CD8-positive, alpha-beta memory T cell (primary cell): ENCODE measurements at places on chromosomes 5 and 9. TPM values are rescaled to one million over a fixed set of nuclear protein-coding genes. Genes with fewer than 3 reads are reported as not detected.
A peak's percentile ranks its signal among the peaks of the same experiment; 100 is the strongest.

DNA sequence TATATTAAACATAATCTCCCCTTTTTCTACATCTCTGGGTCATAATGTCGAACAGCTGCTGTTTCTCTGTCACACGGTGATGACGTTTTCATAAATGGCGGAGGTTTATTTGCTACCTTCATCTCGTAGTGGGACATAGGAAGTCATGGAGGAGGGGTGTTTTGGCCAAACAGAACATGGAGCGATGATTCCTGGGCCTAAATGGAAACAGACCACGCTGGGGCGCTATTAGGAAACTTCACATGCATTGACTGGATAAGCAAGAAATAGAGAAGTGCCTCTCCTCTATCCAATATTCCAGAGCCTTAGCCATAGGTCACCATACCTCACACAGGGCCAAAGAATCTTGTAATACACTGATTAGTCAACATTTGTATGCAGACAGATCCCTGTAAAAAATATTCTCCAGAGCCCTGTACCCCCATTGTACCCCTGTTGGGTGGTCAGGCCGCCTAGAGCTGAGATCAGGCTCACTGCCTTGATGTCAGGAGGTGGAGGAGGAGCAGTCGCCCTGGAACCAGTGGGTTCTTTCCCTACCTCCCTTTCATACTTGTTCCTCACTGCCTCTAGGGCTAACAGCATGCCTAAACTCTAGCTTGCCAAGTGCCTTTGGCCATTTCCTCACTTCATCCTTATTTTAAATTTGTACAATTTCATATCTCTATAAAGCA is 77.8 kb upstream of the SPIN1 start:
- no peaks in the 10 kb centered on the region for H3K27me3 ChIP-seq
- no peaks in the 10 kb centered on the region for H3K36me3 ChIP-seq
- no peak overlapping the region for H3K27ac ChIP-seq
- DNase-seq = no peak

Gene TAF11L10
- total RNA-seq = not detected

DNA sequence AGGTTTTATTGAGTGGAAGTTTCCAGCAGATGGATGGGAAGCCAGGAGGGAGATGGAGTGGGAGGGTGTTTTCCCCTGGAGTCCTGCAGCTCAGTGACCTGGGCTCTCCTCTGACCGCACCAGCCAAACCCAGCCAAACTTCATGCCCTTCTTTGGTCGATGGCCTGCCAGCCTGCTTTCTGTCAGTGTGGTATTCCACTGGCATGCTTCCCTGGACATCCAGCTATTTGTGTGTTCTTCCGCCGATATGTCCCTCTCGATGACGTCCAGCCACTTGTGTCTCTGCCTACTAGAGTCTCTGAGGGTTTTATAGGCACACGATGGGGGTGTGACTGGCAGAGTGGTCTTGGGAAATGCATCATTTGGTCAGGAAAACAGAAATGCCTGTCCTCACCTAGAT is 33.8 kb downstream of the GPBP1 start:
- no peak overlapping the region for H3K4me3 ChIP-seq
- H3K27me3 ChIP-seq = no peaks in the 10 kb centered on the region
- no peak overlapping the region for H3K27ac ChIP-seq
- H3K36me3 ChIP-seq = no peaks in the 10 kb centered on the region
- DNase-seq = no peak
- peaks cover 64% of the 10 kb centered on the region for H3K4me1 ChIP-seq

Gene SPARC
- 0.22 TPM for total RNA-seq

Gene MEGF10
- not detected for total RNA-seq

DNA sequence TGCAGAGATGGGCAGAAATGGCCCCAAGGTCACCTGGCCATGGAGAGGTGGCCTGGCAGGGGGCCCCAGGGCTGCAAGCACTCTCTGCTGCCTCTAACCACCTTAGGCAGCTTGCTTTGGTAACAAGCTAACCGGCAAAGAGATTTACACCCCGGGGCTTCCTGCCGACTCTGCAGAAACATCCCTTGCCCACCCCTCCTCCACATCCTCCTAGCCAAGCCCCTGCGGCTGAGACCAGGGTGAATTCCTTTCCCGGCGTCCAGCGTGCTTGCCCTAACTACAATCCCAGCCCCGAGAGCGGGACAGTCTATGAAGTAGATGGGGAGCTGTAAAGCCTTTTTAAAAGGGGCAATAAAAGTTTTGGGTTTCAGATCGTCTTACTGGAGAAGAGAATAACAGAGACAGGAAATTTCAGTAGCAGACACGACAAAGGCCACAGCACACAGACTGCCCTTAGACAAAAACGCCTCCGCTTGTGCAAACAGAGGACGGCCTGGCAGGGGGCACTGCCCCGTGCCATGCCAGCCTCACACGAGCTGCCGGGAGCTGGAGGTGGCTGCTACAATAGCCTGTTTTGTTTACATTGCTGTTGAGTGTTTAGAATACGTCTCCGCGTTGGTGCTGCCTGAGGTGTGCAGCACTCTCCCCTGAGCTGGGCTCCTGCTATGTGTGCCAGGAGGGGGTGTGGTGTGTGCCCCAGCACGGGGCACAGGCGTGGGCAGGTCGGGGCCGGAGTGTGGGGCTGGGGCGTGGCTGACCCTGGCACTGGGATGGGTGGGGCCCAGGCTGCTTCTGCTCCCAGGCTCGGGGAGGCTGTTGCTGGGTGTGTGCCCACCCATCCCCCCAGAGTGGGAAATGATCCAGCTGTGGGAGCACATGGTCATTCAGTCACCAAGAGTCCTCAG is 15.3 kb downstream of the MYMK start:
- no peak for DNase-seq
- H3K4me3 ChIP-seq = peak overlapping the region; percentile 15
- peaks cover 27% of the 10 kb centered on the region for H3K4me1 ChIP-seq

Gene PDCD1LG2
- total RNA-seq = 0.37 TPM

Gene HAND1
- not detected for total RNA-seq

- H3K36me3 ChIP-seq = no peaks in the 10 kb centered on the region
- H3K27ac ChIP-seq = no peak overlapping the region
- no peaks in the 10 kb centered on the region for H3K27me3 ChIP-seq
- no peak for DNase-seq
- no peak overlapping the region for H3K4me3 ChIP-seq
Measured at GRCh38 chr5:14123974-14124482, 19.1 kb upstream of the TRIO start.

DNA sequence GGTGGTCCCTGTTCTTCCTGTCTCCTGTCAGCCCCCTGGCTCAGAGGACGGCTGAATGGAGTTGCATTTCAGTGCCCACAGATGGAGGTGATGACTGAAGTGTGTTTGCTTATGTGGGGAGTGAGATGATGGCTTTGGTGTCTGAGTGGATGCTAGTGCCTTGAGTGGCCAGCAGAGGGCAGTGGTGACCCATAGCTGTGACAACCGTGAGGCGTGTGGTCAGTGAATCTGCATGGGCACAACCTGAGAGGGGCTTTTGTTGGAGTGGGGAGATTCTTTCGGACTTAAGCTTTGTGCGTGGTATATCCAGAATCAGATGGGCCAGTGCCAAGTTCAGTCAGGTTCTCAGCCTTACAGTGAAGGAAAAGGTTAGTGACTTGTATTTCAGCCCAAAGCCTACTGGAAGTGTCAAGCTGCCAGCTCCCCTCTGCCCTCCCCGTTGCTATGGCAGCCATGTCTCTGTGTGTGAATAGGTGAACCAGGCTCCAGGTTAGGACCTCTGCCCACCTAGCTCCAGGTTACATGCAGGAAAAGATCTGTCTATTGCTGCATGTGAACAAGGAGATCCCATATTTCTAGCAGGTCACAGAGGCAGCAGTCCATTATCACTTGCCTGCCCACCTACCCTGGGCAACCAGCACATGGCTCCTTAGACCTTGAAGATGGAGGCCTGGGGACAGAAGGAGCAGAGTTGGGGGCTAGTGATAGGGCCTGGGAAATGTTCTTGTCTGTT is 14.7 kb upstream of the CXXC5 start:
- no peak overlapping the region for H3K27ac ChIP-seq
- H3K4me1 ChIP-seq = peaks cover 35% of the 10 kb centered on the region
- H3K27me3 ChIP-seq = no peaks in the 10 kb centered on the region
- H3K36me3 ChIP-seq = no peaks in the 10 kb centered on the region

GRCh38 chr5:41707853-41708603 is 162.2 kb downstream of the OXCT1 start:
- H3K36me3 ChIP-seq = no peaks in the 10 kb centered on the region
- no peak overlapping the region for H3K4me3 ChIP-seq
- H3K27me3 ChIP-seq = no peaks in the 10 kb centered on the region
- H3K27ac ChIP-seq = no peak overlapping the region
- no peak for DNase-seq

Gene RGMB
- total RNA-seq = 5.2 TPM

GRCh38 chr5:142529626-142530278 is 156.1 kb downstream of the FGF1 start:
- no peaks in the 10 kb centered on the region for H3K27me3 ChIP-seq
- no peak overlapping the region for H3K27ac ChIP-seq
- H3K36me3 ChIP-seq = no peaks in the 10 kb centered on the region
- no peak overlapping the region for H3K4me3 ChIP-seq
- DNase-seq = no peak

- no peak for DNase-seq
- no peaks in the 10 kb centered on the region for H3K27me3 ChIP-seq
- no peak overlapping the region for H3K4me3 ChIP-seq
- no peak overlapping the region for H3K27ac ChIP-seq
Measured at GRCh38 chr9:88418715-88419540, 30.7 kb downstream of the SPIN1 start.

DNA sequence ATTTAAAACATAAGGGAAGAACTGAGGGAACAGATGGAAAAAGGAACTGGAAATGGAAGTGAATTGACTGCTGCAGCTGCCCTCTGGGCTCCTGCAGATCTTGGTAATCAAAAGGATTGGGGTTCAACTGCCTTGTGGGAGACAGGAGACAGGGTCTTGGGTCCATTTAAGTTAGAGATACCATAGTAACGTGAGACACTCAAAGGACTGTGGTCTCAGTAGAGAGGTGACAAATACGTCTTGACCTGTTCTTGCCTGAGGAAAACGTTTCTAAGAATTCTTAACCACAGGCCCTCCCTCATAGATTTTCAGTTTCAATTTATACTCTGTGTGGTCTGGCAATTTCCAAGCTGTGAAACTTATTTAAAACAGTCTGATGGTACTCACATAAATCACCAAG is 100.8 kb upstream of the DHFR start:
- no peaks in the 10 kb centered on the region for H3K27me3 ChIP-seq
- no peak overlapping the region for H3K27ac ChIP-seq
- DNase-seq = peak; percentile 58
- peaks cover 45% of the 10 kb centered on the region for H3K4me1 ChIP-seq
- H3K4me3 ChIP-seq = no peak overlapping the region

Gene AUH
- 33.5 TPM for total RNA-seq

DNA sequence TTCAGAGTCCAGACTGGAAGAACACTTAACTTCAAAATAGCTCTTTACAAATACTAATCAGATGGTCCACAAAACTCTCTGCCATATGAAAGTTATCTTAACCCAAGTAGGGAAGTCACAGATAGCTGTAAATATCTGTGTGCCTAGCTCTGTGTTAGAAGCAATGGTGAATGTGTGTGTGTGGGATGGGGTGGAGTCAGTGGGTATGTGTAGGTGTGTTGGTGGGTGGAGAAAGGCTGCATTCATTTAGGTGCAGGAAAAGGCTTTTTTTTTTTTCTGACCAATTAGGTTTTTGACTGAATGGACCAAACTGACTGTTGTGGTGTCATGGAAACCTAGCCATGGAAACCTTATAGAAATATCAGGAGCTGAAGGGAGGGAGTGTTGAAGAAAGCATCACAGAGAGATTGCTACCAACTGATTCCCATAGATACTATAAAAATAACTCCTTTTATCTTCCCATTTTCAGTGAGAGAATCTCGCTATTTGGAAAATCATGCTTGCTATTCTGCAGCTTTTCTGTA is 156.2 kb upstream of the NR3C1 start:
- H3K36me3 ChIP-seq = no peaks in the 10 kb centered on the region
- no peaks in the 10 kb centered on the region for H3K4me1 ChIP-seq
- H3K27me3 ChIP-seq = no peaks in the 10 kb centered on the region

DNA sequence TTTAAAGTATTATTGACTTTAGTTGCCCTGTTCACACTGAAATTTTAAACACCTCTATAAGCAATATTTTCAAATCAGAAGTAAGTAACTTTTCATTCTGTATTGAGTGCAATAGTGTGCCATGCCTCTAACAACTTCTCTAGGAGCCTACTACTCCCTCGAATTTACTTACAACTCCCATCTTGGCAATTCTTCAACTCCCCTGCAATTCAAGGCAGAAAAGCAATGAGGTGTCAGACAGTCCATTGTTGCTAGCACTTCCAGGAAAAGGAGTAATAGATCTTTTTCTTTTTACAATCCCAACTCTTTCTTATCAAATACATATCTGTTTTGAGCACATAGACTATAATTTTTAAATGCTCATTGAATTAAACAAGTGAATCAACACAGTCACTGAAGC is 222.7 kb upstream of the PUM3 start:
- H3K27ac ChIP-seq = no peak overlapping the region
- H3K4me3 ChIP-seq = no peak overlapping the region
- H3K36me3 ChIP-seq = no peaks in the 10 kb centered on the region
- no peak for DNase-seq
- no peaks in the 10 kb centered on the region for H3K4me1 ChIP-seq

Gene SGCD
- 0.11 TPM for total RNA-seq

Gene DMRT3
- not detected for total RNA-seq

DNA sequence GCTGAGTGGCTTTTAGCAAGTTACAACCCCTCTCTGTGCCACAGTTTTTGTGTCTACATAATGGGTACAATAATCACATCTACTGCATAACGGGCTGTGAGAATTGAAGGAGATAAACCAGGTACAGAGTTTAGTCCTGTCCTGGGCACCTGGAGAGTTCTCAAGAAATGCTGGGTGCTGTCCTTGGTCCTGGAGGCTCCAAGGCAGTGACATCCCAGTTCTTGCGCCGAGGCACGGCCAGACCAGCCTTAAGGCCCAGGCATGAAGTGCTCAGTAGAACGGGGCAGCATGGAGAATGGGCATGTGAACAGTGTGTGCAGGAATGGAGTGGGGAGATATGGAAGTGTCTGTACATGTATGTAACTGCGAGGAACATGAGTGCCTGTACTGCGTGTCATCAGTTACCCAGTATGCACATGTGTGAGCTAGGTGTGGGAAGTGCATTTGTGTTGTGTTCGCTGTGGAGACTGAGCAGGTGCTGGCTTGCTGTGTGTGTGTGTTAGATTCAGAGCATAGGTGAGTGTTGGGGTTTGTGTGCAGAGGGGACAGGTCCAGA is 6.3 kb upstream of the UNC5A start:
- H3K27me3 ChIP-seq = peaks cover 9% of the 10 kb centered on the region
- no peaks in the 10 kb centered on the region for H3K4me1 ChIP-seq
- no peak overlapping the region for H3K27ac ChIP-seq
- H3K4me3 ChIP-seq = no peak overlapping the region
- H3K36me3 ChIP-seq = no peaks in the 10 kb centered on the region

Gene UNC5A
- total RNA-seq = not detected

- H3K4me3 ChIP-seq = no peak overlapping the region
- H3K36me3 ChIP-seq = no peaks in the 10 kb centered on the region
- DNase-seq = no peak
- H3K27ac ChIP-seq = no peak overlapping the region
- H3K27me3 ChIP-seq = no peaks in the 10 kb centered on the region
Measured at GRCh38 chr5:74575741-74576538, 64.6 kb downstream of the ENC1 start.

Gene SPOCK1
- not detected for total RNA-seq

Gene ANKDD1B
- not detected for total RNA-seq

GRCh38 chr5:82534986-82535385 is 256.8 kb upstream of the RPS23 start:
- H3K4me1 ChIP-seq = no peaks in the 10 kb centered on the region
- H3K4me3 ChIP-seq = no peak overlapping the region

Gene MAMDC2
- not detected for total RNA-seq

GRCh38 chr5:93677359-93677891 is 64.0 kb downstream of the POU5F2 start:
- H3K4me1 ChIP-seq = no peaks in the 10 kb centered on the region
- H3K27me3 ChIP-seq = no peaks in the 10 kb centered on the region
- H3K27ac ChIP-seq = no peak overlapping the region
- no peak overlapping the region for H3K4me3 ChIP-seq
- DNase-seq = no peak
